ENCODE measurements at places on chromosomes 12 and 14.

DNA sequence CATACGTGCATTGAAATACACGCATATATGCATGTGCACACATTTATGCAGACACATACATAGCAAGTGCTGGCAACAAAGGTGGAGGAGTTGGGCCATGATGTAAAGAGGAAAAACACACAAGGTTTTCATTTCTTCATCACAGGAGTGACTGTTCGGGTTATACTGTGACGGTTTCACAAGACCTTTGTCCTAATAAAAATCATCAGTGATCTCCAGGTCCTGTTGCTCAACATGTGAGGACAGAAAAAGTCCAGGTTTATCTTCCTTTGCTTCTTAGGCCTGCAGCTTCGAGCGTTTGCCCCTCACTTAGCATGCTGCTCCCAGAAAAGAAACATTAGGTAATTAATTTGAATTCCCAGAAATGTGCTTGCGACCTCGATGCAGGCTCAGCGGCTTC, 1260.0 kb upstream of the TMEM132C start:
- no peak for DNase-seq

- no peak for DNase-seq
Observed at GRCh38 chr12:118694128-118694775, 287.1 kb upstream of the SRRM4 start.

- no peak for DNase-seq
Observed at GRCh38 chr12:46808955-46809697, 16.7 kb downstream of the SLC38A4 start.

DNA sequence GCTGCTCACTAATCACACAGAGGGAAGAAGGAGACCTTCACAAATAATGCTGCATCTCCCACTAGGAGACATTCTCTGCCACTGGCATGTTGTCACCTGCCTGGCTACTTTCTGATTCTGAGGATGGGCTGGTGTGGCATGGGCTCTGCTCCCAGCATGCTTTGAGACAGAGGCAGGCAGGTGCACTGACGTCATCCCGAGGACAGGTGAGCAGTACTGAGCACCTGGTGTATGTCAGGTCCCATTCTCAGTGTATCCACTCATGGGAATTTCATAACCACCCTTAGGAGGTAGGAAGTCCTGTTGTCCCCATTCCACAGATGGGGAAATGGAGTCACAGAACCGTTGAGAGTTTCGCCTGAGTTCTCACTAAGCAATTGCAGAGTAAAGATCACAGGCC, 597.9 kb downstream of the VRK1 start:
- no peak for DNase-seq

DNA sequence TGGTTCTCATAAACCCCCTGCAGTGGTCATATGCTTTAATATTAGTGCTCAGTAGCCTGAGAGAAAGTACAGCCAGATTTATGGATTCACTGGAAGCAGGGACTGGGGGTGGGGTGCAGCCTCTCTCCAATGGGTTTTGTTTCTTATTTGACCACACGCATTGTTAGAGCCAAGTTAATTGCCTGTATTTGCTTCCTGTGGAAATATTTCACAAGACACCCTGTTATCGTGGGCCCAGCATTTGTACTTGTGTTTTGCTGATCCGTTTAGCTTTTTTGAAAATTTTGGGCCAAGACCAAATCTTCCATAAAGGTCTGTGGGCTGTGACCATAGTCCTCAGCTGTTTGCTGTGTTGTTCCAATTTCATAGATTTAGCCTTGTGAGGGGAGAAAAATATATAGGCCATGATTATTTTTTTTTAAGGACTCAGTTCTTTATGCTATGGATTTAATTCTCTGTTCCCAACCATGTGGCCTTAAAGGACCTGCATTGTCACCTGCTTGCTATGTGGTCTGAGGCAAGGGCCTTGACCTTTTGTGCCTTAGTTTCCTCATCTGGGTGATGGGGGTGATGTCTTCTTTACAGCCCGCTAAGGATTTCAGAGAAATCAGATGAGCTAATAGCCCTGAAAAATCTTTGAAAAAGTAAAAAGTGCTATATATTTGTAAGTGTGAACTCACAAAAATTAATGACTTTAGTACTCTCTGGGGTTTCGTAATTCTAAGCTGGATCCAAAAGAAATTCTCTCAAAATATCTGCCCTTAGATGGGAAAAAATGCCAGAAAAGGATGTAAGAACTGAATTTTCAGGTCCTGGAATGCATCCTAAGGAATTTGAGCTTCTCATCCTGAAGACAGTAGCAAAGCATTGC, 370.2 kb downstream of the DPF3 start:
- no peak for DNase-seq

DNA sequence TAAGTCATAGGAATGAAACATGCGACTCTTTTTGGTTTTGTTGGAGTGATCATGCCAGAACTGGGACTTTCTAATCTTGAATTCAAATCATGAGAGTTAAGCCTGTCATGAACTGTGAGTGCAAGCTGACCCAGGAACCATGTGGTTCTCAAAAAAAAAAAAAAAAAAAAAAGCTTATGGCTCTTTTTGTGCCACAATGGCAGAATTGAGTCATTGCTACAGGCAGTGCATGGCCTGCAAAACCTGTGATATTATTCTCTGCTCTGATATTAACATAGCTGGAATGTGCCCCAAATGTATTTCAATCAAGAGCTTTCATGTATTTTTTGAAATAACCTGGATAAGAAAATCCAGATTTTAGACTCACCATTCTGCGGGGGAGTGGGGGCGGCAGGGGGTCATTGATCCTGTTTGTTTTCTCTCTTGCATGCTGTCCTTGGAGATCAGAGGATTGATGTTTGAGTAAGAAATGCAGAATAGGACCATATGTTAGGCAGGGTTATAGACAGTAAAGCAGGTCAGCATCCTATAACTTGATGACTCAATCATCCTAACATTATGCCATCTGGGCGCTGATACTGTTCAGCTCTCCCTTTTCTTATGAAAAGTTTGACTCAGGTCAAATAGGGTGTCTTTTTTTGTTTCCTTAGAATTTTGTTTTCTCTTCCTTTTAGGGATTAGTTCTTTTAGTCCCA, 797.4 kb downstream of the DIO2 start:
- DNase-seq = no peak

- no peak for DNase-seq
Observed at GRCh38 chr12:48029491-48030172, 25.4 kb upstream of the COL2A1 start.

GRCh38 chr12:111645433-111645832, 40.3 kb downstream of the BRAP start:
- no peak for DNase-seq

- no peak for DNase-seq
Observed at GRCh38 chr14:49218436-49219092, 367.6 kb downstream of the RPS29 start.

- DNase-seq = no peak
Observed at GRCh38 chr12:62919838-62920237, 15.1 kb downstream of the PPM1H start.

All from HuH-7.5 (cell line).